ENCODE measurements at places on chromosomes 3 and 15.

DNA sequence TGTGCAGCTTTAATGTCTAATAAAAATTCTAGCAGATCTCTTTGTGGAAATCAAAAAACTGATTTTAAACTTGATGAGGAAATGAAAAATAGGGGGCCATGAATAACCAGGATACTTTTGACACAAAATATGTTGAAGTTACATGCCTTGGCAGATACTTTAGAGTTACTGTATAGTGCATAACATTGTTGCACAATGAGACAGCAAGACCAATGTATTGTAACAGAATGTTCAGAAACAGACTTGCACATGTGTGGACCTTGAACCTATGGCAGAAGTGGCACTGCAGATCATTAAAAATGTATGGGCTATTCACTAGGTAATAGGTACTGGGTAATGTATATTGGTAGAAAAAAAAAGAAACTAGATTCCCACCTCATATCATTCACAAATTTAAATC, 343.0 kb upstream of the ARL6 start:
- no peak for DNase-seq

DNA sequence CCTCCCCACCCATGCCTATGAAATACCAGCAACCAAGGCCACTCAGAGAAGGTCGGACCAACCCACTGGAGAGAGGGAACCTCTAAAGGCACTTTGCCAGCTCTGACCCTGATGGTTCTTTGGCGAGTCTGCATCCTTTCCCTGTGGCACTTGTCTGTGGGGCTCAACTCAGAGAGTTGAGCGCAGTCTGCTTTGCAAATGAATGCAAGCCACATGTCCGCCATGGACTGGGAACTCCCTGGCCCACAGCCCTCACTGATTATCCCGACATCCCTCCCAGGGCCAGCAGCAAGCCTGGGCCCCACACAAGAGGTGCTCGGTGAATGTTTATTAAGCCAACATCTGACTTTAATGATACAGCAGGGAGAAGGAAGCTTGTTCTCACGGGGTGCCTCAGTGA, 55.5 kb upstream of the HES1 start:
- no peak for DNase-seq

DNA sequence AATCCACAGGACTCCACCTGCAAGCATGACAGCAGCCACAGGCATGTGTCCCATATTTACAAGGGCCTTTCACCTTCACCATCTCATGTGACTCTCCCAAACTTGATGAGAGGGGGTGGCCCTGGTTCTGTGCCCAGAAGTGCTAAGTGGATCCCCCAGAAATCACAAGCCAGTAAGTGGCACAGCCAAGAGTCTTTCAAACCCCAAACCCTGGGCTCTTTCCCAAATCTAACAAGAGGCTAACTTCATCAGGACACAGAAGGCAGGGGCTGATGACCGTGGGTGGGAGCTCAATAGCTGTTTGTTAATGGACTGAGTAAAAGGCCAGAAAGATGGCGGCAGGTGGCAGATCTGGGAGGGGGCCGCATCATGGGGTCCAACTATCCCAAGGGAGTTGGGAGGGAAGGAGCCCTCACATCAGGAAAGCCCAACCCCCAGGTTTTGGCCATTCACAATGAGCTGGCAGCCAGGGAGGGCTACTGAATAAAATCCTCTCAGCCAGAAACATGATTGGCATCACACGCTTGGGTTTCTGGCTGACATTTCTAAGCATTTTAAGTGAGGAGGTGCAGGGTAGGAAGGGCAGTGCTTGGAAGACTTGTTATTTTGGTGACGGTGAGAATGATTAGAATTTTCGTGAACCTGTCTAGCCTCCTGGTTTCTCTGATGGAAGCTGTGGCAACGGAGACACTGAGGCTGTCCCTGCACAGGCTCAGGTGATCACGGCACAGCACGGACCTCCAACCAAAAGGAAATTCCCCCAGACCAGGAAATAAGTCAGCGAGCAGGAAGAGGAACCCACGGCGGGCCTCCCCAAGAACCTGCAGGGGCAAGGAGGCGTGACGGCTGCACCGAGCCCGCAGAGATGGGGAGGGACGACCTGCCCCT, 109.3 kb downstream of the OXNAD1 start:
- no peak for DNase-seq

GRCh38 chr3:57019057-57019456, 41.4 kb upstream of the SPATA12 start:
- no peak for DNase-seq

GRCh38 chr15:73851689-73852088, 21.7 kb upstream of the TBC1D21 start:
- DNase-seq, result no peak

GRCh38 chr3:179510496-179510895, 52.2 kb upstream of the ACTL6A start:
- no peak for DNase-seq

- DNase-seq, result no peak
Measured at GRCh38 chr15:41494190-41494921, 682 bp downstream of the ITPKA start.

DNA sequence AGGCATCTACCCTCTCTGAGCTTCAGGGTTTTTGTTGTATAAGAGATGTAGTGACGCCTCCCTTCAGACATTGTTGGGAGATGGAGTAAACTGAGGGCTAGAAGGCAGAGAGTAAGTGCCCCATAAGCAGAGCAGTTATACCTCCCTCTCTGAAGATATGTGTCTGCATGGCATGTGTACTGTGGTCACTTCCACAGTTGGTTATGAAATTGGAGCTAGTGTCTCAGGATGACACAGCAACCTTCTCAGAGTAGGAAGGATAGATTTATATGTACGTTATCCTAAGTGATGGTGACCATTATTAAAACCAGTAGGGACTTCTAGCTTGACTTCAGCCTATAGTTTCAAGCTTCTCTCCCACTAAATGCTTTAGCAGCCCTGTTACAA, 17.9 kb downstream of the PXK start:
- no peak for DNase-seq
